ENCODE measurements at places on chromosomes 11 and 22.

- DNase-seq, result no peak
Observed at GRCh38 chr11:3022300-3022967, 30.3 kb upstream of the NAP1L4 start.

GRCh38 chr11:21896746-21897602 is 295.9 kb upstream of the ANO5 start:
- DNase-seq, result no peak

DNA sequence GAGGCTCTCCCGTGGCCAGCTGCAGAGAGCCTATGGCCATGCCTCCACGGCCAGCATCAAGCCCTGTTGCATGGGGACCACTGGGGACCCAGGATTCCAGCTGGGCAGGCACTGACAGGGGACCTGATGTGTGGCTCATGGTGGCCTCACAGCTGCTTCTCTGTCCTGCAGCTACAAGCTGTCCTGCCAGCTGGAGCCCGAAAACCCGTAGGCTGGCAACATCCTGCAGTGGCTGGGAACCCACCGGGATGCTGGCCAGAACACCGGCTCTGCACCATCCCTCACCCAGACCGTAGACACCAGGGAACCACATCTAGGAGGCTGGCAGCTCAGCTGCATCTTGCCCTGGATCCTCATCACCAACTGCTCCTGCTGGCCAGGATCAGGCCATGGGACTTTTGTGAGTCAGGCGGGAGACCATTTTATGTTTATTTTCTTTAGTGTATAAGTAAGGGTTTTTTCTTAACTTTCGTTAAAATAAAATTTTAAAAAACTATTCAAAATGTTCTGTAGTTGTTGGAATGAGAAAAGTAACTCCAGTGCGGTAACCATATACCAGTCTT is 7.9 kb downstream of the RGL4 start:
- no peak for DNase-seq

- no peak for DNase-seq
Observed at GRCh38 chr11:108758458-108758857, 93.6 kb downstream of the DDX10 start.

- no peak for DNase-seq
Observed at GRCh38 chr11:125356797-125357196, 139.3 kb downstream of the FEZ1 start.

DNA sequence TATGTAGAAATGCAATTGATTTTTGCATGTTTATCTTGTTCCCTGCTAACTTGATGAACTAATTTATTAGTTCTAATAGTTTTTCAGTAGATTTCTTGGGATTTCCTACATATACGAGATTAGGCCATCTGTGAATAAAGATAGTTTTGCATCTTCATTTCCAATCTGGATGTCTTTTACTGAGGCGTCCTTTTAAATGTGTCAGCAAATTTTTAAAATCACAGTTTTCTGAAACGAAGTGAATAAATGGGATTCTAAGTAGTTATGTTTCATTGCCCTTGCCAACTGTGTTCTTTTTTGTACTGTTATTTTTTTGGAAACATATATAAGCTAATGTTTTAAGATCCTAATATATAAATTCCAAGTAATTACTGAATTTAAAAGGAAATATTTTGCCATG is 50.0 kb downstream of the CYP2R1 start:
- DNase-seq, result no peak

DNA sequence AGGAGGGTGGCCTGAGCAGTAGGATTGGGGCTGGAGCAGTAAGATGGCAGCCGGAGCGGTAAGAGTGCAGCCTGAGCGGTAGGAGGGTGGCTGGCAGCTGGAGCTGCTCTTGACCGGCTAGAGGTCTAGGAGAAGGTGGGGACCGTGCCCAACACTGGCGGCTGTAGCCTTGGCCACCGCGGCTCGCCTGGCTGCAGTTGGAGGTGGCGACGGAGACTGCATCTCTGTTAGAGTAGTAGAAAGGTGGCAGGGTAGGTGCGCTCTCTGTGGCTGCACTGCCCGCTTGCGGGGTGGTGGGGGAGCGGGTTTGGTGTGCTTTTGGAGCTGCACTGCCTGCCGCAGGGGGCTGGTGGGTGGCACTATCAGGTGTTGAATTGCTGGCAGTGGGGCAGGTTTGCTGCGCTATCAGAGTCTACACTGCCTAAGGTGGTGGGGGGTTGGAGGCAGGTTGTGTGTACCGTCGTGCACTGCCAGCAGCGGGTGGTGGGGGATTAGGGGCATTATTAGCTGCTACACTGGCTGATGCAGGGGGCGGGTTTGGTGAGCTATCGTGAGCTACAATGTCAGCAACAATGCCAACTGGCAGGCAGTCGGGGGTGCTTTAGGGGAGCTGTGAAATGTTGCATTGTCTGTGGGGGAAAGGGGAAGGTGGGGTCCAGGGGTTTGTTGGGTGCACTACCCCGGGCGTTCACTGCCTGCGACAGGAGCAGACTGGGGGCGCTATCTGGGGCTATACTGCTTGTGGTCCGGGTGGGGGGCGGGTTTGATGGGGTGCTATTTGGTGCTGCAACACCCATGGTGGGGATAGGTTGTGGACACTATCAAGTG is 4461.3 kb upstream of the OR11H1 start:
- no peak for DNase-seq

DNA sequence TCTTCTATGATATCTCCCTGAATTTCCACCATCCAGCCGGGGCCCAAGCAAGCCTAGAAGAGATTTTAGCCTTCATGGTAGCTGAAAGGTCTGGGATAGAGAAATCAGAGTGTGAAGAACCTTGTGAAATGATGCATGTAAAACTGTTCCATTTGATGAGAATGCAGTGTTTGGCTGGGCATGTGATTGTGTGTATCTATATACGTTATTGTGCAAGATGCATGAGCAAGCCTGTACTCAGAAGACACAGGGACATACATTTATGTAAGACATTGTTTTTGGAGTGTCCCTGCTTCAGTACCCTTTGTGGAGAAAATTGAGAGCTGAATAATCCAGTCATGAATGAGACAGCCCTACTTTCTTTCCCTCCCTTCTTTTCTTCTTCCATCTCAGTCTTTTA is 15.2 kb upstream of the OR52K2 start:
- DNase-seq, result no peak

GRCh38 chr22:46006379-46007002 is 29.5 kb upstream of the WNT7B start:
- DNase-seq, result peak; percentile 96

GRCh38 chr22:50686794-50687193 is 14.2 kb downstream of the SHANK3 start:
- peak; percentile 9 for DNase-seq

DNA sequence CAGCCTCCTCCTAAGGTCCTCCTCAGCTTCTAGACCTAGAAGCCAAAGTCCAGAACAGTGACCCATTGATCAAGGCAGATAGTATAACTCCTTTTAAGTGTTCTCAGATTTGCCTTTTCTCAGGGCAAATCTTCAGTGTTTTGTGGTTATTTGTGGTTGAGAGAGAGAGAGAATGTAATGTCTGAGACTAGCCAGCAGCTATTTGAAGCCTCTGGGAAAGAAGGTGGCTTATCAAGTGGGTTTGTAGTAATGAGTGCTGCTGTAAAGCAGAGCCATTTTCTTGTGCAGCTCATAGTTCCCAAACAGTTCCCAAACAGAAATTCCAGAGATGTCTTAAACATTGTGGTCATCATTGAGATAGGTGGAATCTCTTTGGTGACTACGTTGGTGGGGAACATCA is 89.5 kb downstream of the RNF169 start:
- DNase-seq, result no peak

- DNase-seq, result peak; percentile 49
Observed at GRCh38 chr22:18023509-18024275, 669 bp downstream of the MICAL3 start.

- DNase-seq, result no peak
Observed at GRCh38 chr11:26755762-26756161, 33.9 kb upstream of the SLC5A12 start.

GRCh38 chr11:293271-293851 is 4.4 kb downstream of the PGGHG start:
- DNase-seq, result no peak

DNA sequence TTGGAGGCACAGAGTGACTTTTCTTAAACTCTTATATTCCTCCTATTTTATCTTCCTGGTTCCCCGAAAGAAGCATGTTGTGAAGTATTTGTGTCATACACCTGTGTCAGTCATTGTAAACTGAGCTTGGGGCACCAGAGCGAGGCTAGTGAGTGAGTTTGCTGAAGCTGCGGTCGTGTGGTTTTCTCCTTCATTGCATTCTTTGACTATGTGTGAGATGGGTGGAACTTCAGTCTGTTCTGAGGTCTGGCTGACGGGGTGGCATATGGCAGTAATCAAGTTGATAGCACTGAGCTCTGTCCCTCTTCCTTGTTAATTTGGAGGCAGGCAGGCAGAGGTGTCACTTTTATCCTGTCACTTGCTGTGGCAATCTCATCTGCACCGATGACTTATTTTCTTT is 4.2 kb downstream of the VPS26B start:
- DNase-seq, result peak; percentile 53

- DNase-seq, result no peak
Observed at GRCh38 chr11:27088353-27088752, 47.7 kb downstream of the BBOX1 start.

DNA sequence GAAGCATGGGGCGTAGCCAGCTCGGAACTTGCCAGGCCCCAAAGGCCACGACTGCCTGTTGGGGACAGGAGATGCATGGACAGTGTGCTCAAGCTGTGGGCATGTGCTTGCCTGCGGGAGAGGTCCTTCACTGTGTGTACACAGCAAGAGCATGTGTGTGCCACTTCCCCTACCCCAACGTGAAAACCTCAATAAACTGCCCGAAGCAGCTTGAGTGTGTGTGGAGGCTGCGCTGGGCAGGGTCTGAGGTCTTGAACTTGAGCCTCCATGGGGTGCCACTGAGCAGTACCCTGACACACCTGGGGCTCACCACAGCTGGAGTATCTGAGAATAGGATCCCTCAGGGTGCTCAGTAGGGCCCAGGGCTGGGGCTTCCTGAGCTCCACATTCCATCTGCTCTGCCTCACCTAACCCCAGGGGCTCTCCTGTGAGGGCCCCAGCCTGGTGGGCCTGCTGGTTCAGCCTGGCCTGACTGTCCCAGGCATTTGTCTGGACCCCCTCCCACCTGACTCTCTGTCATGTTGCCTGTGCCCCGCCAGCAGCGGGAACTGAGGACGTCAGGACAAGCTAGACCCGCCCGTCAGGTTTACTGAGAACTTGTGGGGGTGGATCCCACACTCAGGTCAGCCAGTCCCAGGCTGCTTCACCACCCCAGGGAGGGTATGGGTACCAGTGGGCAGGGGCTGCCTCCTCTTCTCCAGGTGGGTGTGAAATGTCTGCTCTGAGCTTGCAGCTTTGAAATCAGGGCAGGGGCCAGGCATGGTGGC is 3.2 kb downstream of the RASSF7 start:
- no peak for DNase-seq

DNA sequence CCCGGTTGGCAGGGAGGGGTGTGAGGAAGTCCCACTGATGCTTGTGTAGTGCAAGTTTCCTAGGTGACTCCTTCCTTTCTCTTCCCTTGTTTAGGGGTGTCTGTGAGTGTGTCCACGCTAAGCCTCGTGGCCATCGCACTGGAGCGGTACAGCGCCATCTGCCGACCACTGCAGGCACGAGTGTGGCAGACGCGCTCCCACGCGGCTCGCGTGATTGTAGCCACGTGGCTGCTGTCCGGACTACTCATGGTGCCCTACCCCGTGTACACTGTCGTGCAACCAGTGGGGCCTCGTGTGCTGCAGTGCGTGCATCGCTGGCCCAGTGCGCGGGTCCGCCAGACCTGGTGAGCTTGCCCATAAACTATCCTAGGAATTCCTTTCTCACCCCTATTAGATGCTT is 10.4 kb downstream of the CCKBR start:
- no peak for DNase-seq

DNA sequence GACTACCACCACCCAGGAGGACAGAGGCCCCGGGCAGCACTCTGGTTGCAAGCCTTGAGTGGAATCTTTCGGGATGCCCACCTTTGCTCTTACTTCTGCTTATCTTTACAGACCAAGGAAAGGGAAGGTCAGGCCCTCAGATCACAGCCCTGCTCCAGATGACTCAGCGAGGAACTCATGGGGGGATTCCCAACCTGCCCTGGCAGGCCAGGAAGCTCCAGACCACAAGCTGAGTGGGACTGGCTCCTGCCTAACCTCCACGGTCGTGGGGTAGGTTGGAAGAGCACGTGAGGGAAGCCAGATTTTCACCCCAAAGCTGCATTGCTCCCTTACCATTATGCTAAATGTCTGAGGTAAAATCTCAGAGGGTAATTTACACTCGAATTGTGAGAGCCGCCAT is 11.8 kb downstream of the TBC1D10A start:
- DNase-seq, result peak; percentile 63

DNA sequence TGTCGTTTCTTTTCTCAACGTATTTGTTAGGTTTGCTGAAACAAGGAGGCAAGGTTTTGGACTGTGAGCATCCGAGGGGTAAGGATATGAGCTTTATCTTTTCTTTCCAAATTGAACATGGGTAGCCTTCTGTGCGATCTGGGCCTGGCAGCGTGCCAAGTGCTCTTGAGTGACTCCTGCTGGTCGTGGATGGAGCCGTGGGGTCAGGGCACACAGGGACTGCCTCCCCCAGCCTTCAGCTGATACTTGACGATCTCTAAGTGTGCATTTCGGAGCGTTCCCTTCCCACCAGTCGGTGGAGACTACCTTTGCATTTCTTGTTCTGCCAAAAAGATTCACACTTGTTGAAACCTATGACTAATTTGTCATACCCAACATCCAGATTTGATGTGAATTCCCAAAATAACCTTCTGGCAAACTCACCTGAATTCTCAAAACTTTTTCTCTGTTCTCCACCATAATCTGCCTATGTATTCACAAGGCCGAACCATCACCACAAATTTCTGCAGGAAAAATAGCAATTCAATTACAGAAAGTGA is 40.1 kb upstream of the CLMP start:
- DNase-seq, result peak; percentile 73

DNA sequence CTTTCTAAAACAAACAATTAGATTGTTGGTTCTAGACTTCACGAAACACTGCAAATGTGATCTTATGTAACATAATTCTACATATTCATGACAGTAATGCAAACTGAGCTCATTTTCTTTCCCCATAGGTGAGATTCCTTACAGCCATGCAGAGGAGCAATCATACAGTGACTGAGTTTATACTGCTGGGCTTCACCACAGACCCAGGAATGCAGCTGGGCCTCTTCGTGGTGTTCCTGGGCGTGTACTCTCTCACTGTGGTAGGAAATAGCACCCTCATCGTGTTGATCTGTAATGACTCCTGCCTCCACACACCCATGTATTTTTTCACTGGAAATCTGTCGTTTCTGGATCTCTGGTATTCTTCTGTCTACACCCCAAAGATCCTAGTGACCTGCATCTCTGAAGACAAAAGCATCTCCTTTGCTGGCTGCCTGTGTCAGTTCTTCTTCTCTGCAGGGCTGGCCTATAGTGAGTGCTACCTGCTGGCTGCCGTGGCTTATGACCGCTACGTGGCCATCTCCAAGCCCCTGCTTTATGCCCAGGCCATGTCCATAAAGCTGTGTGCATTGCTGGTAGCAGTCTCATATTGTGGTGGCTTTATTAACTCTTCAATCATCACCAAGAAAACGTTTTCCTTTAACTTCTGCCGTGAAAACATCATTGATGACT is 1.5 kb downstream of the OR9G1 start:
- DNase-seq, result no peak

DNA sequence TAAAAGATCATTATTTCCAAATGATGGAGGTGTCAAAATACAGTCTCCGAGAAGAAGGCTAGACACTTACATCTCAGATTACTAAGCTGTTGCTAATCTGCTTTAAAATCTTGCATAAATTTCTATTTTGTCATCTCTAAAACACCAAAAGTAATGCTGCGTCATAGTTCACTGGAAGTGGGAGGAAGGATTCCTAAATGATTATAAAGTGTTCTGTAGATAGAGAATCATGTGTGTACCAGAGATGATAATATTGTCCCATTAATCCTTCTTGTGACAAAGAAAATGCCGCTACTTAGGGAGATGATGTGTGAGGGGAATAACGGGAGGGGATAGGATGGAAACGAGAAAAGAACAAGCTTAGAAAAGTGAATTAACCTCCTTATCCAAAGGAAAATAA is 268.6 kb downstream of the JRKL start:
- no peak for DNase-seq

Data from stimulated activated CD8-positive, alpha-beta memory T cell treated with anti-CD3 and anti-CD28 coated beads, Interleukin-4, amount 100 ng/mL, for 48 hours (primary cell).